Fibroblast of skin of left biceps (primary cell): ENCODE measurements at places on chromosomes 2 and 18.

- no peak for DNase-seq
These were observed 35.1 kb downstream of the GULP1 start for GRCh38 chr2:188326669-188327301.

DNA sequence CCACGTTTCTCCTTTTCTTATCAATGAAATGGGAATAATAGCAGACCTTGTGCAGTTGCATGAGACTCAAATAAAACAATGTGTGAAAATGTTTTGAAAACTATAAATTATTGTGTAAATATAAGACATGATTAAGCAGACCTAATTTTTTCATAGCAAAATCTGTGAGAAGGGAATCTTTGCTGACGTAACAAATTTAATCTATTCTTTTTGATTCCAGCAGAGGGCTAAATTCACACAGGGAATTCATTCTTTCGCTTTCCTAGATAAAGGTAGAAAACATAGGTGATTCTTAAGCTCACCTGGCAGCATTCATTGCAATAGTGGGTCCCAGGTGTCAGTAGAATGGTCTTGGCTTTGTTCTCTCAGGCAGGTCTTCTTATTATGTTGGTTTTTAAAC is 450.0 kb upstream of the GCFC2 start:
- DNase-seq = no peak

DNA sequence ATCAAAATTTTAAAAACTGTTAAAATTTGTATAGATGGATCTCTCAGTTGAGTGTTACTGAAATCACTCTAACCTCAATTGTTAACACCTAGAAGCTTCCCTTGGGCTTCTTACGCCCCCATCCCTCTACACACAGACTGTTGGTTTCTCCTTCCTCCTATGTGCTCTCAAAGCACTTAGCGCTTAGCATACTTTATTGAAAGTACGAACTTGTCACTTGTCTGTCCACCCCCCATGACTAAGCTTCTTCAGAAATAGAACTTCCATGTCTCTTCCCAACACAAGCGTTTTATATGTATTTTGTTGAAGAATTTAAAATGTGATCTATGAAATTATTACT is 441 bp downstream of the MPHOSPH10 start:
- no peak for DNase-seq

- no peak for DNase-seq
These were observed 71.7 kb downstream of the LONRF2 start for GRCh38 chr2:100250645-100251044.

GRCh38 chr2:8300905-8301304 is 381.0 kb upstream of the ID2 start:
- DNase-seq = no peak

DNA sequence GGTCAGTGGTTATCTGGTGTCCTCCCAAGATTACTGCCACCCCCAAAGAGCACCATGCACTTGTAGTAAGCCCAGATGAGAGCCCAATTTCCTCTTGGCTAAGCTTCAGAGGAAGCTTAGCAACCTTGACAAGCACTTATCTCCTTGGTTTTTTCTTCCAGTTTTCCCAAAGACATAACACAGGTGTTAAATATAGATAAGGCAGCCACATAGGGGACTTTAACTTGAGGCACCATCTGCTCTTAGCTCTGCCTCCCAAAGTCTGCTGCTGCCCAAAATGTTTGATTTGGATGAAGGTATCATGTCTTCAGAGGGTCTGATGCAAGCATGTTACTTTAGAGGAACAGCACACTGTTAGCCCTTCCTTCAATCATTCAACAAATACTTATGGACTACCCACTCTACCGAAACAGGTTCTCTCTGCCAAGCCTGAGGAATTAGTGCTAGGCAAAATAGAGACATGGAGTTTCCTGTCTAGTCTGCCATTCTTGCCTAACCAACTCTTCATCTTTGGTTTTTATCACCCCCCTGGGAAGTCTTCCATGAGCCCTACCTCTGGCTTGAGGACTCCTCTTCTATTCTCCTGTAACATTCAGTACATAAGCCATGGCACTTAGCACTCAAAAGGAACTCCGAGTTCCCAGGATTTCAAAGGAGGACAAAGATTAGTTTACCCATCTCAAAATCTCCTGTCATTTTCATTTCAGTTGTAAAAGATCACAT is 73.7 kb downstream of the SP3 start:
- no peak for DNase-seq

DNA sequence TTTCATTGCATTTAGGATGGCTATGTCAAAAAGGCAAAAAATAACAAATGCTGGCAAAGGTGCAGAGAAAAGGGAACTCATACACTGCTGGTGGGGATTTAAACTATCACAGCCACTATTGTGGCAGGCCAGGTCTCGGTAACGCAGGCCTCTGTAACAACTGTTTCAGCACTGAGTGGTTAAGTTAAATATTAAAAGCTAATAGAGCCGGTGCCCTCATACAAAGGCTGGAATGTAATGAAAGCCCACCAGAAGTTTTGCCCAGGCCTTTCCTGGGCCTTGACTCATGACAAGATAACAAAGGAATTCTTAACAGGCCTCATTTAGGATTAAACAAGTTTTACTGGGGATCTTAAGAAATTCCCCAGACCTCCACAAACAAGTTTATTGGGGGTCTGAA is 10.7 kb downstream of the MERTK start:
- DNase-seq = no peak

DNA sequence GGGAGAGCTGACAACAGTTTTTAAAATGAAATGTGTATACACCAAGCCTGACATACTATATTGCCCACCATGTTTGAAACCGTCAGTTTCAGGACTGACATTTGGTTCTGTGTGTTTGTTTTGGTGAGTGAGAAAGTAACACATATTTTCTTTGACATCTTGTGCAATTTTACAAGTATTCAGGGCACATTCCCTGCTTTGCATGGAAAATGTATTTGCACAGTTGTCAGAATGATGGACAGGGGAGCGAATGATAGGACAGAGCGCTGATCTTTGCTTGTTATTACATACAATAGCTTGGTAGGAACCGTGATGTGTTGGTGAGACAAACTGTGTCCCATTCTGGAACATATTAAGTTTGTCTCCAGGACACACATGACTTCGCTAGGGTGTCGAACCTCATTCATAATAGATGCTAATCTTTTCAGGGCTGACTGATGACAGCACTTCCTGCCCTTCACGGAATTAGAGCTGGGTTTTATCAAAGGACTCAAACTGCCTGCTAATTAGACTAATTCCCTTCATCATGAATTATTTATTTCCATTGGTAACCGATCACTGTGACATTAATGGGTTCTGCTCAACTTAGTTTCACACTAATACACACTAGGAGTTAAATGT is 158.5 kb downstream of the CDCA7 start:
- DNase-seq = no peak

DNA sequence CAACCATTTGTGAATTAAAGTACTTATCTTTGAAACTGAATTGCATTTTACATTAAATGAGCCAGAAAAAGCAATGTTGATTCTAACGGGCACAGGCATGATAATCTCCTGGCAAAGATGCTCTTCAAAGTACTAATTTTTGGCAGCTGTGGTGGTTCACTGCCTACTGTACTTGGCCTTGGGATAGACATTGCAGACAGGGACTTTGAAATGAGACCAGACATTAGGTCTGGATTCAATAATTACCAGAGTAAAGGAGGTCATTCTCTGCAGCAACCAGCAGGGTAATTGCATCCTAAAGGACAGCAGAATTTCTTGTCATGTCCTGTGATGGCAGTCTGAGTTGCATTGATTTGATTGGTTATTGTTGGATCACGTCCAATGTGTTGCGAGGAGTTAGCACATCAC is 986.5 kb downstream of the TDRD15 start:
- DNase-seq = no peak

DNA sequence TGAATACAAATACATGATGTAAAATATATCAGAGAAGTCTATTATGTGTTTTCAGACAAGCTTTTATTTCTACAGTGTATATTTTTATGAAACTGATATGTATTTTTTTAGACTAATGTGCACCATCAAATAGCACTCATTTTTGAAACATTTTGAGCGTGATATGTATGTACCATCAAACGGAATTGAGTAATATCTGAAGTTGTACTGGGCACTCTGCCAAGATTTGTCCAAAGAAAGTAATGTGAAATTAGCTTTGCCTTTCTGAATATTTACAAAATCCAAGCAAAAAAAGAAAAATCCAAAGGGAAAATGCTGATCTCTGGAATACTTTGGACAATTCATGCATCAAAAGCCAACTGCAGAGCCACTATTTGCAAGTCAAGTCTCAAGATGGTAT is 972.0 kb downstream of the DPP10 start:
- no peak for DNase-seq

- DNase-seq = no peak
These were observed 190.4 kb downstream of the PMAIP1 start for GRCh38 chr18:60090170-60090569.

GRCh38 chr2:8285081-8285480 is 396.8 kb upstream of the ID2 start:
- peak; percentile 8 for DNase-seq

GRCh38 chr2:235711527-235711926 is 217.7 kb downstream of the AGAP1 start:
- no peak for DNase-seq

- no peak for DNase-seq
These were observed 118.6 kb downstream of the AQP4 start for GRCh38 chr18:26746826-26747475.

DNA sequence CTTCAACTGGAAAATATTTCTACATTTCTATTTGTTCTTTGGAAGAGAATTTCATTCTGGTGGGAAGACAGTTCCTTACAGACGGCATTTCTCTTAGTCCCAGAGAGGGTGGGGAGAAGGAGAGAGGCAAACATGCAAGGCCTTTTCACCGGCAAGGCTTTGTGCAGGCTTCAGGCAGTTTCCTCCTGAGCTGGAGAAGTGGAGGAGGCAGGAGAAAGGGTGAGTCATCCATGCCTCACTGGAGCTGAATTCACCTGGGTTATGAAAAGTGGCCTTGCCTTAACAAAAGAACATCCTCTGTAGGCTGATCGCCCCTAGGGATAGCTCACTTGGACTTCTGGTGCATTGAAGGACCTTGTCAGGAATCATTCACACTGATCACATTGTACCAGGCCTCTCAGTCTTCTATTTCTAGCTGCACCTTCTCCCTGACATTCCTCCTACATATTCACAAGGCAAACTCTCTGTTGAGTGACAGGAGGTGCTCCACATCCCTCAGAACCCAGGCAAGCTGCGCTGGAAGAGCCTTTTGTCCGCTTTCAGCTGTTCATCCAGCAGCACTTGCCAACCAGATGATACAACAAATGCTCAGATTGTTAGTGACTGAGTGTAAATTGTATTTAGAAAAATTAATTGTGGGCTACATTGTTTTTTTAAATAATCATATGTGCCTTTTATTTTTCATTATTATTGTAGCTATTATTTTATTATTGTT is 796.1 kb downstream of the DCDC2C start:
- no peak for DNase-seq

GRCh38 chr2:62787386-62787785 is 81.9 kb downstream of the EHBP1 start:
- DNase-seq = no peak

DNA sequence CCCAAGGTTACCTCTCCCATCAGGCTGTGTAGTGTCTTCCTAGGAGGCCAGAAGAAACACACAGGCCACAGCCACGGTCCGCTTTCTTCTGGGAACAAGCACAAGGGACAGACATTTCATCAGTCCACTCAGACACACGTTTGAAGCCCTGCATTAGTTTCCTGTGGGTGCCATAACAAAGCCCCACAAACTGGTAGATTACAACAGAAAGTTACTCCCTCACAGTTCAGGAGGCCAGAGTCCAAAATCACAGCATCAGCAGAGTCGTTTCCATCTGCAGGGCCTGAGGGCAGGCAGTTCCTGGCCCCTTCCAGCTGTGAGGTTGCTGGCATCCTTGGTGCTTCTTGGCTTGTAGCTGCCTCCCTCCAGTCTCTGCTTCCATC is 8.8 kb upstream of the PRLH start:
- no peak for DNase-seq

- DNase-seq = no peak
These were observed 135.5 kb downstream of the MEIS1 start for GRCh38 chr2:66570471-66570870.

GRCh38 chr2:217714287-217714751 is 288.5 kb downstream of the TNS1 start:
- DNase-seq = no peak

- no peak for DNase-seq
These were observed 2798.7 kb upstream of the TEKT4 start for GRCh38 chr2:92072461-92073035.

GRCh38 chr2:184599054-184599871 is 934 bp downstream of the ZNF804A start:
- DNase-seq = no peak

DNA sequence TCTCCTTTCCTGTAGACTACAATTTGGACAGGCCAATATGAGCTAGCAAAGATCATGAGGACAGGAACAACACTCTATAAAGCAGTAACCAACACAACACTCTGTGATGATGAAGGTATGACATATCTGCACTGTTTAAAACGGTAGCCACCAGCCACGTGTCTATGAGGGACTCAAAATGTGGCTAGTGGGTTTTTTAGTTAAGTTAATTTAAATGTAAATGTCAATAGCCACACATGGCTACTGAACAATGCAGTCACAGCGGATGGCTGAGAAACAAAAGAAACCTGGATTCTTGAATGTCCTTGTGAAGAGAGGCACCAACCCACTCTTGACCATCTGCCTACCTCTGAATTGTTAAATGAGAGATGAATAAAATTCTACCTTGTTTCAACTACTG is 33.9 kb downstream of the FANCL start:
- no peak for DNase-seq

DNA sequence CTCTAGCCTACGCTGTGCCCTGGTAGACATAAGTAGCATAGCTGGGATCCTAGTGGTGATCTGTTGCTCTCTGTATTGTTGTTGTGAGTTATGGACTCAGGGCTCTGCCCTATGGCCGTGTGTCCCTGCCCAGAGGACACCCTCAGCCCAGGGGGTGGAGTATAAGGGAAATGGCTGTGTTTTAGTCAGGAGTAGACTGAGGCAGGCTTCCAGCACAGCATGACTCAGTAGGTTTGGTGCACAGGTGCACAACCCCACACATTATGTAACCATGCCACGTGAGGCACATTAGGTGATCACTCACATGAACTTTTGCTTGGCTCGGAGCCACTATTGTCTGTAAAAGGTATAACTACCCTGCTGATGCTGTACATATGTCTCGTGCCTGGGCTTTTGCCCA is 59.9 kb upstream of the PEX13 start:
- DNase-seq = no peak

GRCh38 chr2:96788442-96789244 is 27.4 kb upstream of the CNNM3 start:
- no peak for DNase-seq

DNA sequence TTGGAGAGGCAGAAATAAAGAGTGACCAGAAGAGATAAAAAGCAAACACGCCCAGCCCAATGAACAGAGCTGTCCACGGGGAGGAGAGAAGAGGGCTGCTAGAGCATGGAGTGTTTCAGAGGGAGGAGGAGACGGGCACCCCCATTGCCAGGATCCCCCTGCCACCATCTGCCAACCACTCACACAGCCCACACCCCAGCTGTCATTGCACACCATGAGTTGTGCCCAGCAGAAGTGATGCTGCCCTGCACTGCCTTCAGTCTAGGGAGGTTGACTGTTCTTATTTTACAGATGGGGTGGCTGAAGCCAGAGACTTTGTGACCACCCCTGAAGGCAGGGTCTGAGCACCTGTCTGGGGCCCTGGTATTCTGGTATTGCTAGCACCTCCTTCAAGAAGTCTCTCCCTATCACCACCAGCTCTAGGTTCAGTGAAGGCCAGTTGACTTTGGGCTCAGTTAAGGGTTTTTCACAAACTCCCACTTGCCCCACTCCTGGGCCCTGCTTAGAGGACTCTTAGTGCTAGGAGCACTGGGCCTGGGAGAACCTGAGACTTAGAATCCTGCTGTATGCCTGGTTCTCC is 2.4 kb downstream of the FABP1 start:
- no peak for DNase-seq

- DNase-seq = no peak
These were observed 152.9 kb upstream of the SESTD1 start for GRCh38 chr2:179417436-179417949.
